ENCODE measurements at places on chromosomes 1 and 21.
A peak's percentile ranks its signal among the peaks of the same experiment; 100 is the strongest.

DNA sequence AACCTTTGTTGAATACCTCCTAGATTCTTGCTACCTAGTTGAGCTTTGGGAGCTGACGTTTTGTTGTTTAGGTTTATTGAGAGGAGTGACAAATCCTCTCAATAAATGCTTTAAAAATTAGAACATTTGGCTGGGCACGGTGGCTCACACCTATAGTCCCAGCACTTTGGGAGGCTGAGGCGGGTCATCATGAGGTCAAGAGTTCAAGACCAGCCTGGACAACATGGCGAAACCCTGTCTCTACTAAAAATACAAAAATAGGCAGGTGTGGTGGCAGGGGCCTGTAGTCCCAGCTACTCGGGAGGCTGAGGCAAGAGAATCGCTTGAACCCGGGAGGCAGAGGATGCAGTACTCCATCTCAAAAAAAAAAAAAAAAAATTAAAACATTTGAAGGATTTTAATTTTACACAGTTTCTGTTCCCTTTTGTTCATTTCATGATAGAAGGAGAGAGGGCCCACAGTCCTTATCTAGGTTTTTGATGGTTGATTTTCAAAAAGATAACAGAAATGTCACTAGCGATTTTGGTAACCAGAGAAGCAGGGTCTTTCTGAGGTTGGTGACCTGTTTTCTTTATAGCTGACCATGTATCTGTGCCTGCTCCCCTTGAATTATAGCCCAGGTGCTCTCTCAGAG lies 44.2 kb upstream of the PIGV start:
- DNase-seq: no peak

GRCh38 chr1:48753293-48753692 lies 23.4 kb downstream of the BEND5 start:
- no peak for DNase-seq

DNA sequence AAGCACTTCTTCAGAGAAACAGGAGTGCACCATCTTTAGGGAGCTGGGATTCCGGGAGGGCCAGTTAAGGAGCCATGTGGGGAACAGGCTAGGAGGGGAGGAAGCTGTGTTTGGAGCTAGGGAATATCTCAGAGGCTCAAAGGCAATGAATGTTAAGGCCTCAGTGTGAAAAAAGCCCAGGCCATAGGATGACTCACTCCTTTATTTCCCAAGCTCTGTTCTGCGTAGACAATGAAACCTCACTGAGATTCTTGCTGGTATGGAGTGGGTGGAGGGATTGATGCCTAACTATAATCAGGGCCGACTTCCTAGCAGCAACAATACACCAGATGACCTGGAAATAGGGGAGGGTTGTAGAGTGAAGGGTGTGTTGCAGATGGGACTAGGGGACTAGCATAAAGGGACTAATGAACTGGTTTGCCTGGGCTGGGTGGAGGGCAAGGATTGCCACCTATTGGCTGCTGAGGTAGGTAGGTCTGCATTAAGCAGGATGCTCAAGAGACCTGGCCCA lies 2.1 kb downstream of the GNAT2 start:
- DNase-seq: no peak

DNA sequence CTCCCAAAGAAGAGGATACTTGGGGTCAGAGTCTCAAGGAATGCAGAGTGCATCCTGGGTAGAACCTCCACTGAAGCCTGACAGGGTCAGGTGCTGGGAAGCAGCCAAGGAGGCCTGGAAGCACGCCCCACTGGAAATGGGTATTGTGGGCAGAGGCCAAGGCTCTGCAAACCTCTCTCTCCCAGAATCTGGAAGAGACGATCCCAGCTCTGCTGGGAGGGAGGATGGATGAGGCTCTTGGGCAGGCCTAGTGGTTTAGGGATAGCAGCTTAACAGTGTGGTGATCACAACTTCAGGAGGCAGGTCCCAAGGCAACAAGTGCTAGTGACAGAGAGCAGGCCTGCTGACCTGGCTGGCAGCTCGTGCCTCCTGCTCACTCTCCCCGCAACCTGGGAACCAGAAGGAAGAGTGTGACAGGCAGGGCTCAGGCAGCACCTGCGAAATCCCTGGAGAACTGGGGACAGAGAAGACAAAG lies 641.0 kb downstream of the PLPP3 start:
- DNase-seq: no peak

DNA sequence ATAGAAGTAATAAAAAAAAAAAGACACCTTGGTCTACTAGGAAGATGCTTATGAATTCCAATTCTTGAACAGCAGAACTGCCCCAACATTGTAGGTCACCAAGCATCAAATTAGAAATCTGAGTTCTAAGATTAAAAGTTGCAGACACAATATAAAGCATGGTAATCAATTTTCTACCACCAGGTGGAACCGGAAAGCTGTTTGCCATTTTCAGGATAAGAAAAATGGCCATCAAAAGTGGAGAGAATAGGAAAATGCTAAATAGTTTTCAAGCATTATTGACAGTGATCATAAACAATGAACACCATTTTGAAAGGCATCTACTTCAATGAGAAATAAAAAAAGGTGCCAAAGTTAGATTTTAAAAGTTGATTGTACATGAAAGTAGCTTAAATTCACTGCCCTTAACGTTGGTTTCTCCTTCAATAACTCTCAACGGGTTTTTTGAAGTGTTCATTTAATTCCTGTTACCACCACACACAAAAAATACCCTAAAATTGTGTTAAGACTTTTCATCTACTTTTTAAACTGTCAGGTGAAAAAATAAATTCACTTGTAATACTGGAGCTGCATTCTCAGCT lies 252.9 kb downstream of the KCNT2 start:
- DNase-seq: peak; percentile 45

DNA sequence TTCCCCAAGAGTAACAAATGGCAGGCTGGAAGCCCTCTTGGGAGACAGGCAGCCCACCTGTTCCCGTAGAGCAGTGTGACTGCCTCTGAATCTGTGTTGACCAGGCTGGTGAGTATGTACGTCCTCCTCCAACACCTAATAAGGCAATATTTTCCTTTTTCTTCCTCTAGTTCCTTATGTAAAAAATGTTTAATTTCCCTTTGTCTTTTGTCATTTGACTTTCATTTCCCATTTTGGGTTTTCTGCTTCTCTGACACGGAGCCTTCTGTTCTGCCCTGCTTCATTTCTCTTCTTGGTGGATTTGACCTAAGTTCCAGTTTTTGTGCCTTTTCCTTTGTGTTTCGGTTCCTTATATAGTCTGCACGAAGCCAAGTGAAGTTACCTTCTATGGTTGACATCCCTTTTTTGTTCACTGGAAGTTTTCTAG lies 65.8 kb upstream of the ATF3 start:
- no peak for DNase-seq

DNA sequence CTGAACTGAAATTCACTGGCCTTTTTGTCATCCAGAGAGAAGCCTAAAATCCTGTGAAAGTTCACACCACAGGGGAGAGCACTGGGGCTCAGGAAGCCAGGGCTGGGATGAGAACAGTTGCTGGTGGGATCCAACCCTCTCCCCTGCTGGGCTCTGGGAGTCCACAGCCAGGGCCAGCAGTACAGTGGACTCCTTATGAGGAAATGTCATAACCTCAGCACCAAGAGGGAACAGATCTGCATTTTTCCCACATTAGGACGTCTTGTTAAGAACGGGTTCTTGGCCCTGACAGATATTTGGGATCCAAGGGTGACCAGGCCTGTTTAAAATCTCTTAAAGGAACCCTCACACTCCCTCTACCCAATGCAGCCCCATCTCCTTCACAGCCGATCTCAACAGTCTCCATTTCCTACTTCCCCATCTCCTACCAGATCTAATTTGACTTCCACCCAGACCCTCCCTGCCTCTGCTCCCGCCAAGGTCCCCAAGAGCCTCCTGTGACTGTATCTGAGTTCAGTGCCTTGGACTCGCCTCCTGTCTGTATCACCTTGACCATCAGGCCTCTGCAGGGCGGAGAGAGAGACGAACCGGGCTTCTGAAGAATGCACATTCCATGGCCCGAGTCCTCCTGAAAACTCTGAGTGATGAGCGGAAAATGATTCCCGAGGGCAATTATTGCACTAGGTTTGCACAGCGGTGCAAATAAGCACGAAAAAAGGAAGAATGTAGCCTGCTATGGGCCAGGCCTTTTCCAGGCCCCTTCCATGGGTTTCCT lies 159.9 kb downstream of the TRABD2B start:
- no peak for DNase-seq

- DNase-seq: no peak
These were observed 257.1 kb downstream of the GRIK3 start for GRCh38 chr1:36776948-36777831.

GRCh38 chr1:155062702-155063411 lies 683 bp upstream of the EFNA4 start:
- DNase-seq: peak; percentile 53

DNA sequence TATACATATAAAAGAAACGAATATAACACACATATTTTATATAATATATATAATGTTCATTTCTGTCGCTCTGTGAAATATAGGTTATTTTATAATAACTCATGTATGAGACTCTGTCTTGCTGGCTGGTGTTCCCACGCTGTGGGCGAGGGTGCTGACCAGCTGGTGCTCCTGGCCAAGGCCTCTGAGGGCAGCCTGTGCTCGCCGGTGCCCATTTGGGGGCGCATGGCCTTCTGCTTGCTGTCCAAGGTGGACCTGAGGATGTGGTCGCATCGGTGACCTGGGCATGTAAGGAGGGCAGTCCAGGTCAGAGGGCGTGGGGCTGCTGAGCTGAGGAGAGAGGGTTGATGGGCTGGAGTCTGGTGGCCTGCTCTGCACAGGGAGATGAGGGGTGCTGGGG lies 1.1 kb upstream of the PCP4 start:
- DNase-seq: no peak

DNA sequence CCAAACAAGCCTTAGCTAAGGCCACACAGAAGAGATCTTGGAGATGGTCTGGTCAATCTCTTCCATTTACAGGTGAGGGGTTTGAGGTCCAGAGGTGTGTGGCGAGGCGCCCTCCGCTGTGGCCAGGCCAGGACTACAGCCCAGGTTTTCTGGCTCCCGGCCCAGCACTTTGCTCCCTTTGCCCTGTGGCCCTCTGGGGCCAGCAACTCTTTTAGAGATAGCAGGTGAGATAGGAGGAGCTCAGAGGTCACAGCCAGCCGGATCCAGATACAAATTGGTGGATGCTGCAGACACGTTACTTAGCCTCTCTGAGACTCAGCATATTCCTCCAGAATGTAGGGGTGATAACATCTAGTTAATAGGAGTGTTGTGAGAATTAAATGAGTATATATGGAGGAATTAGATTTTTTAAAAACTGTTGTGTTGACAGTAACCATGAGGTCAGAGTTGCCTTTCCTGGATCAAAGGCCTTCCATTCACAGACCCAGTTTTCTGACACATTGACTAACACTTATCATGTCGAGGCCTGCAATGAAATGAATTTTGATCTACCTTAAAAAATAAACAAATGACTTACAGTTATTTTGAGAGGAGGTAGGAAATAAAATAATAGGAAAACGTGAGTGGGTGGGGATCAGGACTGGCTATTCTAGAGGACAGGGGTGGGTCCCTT lies 16.6 kb downstream of the TEX35 start:
- no peak for DNase-seq

GRCh38 chr1:97781762-97782337 lies 139.0 kb downstream of the DPYD start:
- no peak for DNase-seq

GRCh38 chr1:220344745-220345144 lies 72.5 kb upstream of the RAB3GAP2 start:
- DNase-seq: no peak

DNA sequence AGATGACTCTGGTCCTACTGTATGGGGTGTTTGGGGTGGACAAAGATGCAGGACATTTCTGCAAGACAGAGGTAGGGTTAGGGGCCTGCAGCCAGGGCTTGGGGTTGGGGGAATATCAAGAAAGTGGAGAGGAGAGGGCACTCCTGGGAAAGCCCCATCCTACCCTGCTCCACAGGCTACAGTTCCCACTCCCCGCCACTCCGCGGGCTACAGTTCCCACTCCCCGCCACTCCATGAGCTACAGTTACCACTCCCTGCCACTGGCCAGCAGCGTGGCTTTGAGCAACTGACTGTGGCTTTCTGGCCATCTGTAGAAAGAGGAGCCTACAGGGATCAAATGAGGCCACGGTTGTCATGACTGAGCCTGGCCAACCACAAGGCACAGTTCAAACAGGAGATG lies 93.8 kb upstream of the GRIK3 start:
- DNase-seq: no peak

GRCh38 chr1:80593197-80593596 lies 1207.5 kb upstream of the ADGRL2 start:
- DNase-seq: no peak

GRCh38 chr1:242467556-242468145 lies 56.8 kb downstream of the PLD5 start:
- DNase-seq: peak; percentile 83

- no peak for DNase-seq
These were observed 255.6 kb downstream of the AKT3 start for GRCh38 chr1:243594455-243594854.

- DNase-seq: no peak
These were observed 160.5 kb downstream of the ZBTB18 start for GRCh38 chr1:244211559-244211944.

GRCh38 chr1:179709841-179710329 lies 33.2 kb upstream of the FAM163A start:
- no peak for DNase-seq

- DNase-seq: no peak
These were observed 6.8 kb upstream of the KIF17 start for GRCh38 chr1:20724364-20725188.

- DNase-seq: no peak
These were observed 57.0 kb downstream of the GPR161 start for GRCh38 chr1:168079761-168080160.

GRCh38 chr1:39670689-39671088 lies 1.2 kb downstream of the NT5C1A start:
- DNase-seq: no peak

GRCh38 chr1:201169971-201170532 lies 15.8 kb upstream of the TMEM9 start:
- no peak for DNase-seq

DNA sequence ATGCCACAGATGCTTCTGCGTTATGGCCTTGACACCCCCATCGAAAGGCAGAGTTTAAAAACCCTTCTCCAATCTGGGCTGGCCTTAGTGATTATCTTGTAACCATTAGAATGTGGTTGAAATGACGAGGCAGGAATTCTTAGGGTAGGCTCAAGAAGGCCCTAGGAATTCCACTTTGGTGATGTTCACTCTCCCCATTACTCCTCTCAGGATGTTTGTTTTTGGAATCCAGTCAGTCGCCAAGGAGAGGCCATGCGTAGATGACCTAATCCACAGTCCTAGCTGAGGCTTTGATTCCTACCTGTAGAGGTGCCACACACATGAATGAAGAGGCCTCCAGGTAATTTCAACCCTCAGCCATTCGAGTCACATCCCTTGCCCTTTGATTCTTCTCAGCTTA lies 318.2 kb downstream of the NEGR1 start:
- no peak for DNase-seq

DNA sequence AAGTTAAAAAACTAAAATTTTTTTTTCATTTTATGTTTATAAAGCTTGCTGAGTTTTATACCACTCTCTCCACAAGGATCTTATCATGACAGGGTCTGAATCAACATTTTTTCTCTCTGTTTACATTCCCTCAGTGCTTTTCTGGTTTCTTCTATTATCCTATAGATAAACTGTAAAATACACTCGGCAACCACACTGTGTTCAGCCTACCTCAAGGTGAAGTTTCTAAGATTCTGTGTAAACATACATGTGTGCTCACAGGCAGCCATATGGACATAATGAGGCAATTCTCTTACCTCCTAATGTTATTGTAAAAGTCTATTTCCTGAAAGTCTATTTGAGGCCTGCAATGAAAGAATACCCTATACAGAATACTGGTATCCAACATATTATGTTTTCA lies 114.6 kb downstream of the NTPCR start:
- DNase-seq: no peak
